ENCODE measurements at places on chromosomes 4 and X.
A peak's percentile ranks its signal among the peaks of the same experiment; 100 is the strongest.

GRCh38 chr4:4655901-4656300 is 114.1 kb upstream of the STX18 start:
- no peak for DNase-seq

- DNase-seq: peak; percentile 12
Observed at GRCh38 chrX:56797574-56798338, 68.7 kb downstream of the NBDY start.

DNA sequence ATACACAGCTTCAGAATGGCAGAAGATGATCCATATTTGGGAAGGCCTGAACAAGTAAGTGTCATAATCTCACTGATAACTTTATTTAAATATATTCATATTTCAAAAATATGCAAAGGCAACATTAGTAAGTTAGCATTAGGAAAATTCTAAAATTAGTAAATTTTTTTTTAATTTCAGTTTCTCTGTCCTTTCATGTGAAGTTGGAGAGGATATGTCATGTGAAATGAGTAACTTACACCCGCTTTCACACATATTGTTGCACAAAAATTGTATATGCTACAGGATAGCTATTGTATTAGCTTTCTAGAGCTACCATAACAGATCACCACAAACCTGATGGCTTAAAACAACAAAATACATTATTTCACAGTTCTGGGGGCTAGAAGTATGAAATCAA is 24.3 kb downstream of the NFKB1 start:
- no peak for DNase-seq

- no peak for DNase-seq
Observed at GRCh38 chr4:61336916-61337315, 136.8 kb downstream of the ADGRL3 start.

DNA sequence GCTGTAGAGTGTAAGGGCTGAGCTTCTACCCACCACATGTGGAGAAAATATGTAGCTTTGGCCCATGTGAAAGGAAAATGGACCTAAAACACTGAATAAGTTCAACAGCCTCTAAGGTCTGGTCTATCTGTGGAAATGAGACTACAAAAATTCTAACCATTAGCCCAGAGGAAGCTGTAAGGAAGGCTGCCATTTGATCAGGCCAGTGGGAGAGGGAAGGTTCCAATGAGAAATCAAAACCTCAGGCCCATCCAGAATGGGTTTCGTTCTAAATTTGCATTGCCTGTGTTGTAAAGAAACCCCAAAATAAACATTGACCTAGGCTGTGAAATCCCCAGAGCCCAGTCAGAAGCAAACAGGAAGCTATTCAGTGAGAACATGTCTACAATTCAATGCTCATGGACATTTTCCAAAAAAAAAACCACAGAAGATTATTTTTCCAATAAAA is 320.4 kb upstream of the SLC7A11 start:
- DNase-seq: no peak

DNA sequence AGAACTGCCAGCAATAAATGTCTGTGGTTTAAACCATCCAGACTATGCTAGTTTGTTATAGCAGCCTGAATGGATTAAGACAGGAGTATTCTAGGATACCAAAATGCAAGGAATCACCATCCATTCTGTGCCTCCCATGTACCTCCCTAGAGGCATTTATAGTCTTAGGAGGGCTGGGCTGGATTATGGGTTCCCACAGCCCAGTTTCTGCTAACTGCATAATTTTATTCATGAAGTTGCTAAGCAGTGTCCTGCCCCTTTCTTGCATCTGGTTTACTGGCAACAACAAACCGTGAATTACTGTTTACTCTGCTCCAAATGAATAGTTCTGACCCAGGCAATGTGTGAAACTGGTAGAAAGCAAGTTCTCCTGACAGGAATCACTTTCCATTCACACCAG is 67.1 kb upstream of the PRKX start:
- no peak for DNase-seq

DNA sequence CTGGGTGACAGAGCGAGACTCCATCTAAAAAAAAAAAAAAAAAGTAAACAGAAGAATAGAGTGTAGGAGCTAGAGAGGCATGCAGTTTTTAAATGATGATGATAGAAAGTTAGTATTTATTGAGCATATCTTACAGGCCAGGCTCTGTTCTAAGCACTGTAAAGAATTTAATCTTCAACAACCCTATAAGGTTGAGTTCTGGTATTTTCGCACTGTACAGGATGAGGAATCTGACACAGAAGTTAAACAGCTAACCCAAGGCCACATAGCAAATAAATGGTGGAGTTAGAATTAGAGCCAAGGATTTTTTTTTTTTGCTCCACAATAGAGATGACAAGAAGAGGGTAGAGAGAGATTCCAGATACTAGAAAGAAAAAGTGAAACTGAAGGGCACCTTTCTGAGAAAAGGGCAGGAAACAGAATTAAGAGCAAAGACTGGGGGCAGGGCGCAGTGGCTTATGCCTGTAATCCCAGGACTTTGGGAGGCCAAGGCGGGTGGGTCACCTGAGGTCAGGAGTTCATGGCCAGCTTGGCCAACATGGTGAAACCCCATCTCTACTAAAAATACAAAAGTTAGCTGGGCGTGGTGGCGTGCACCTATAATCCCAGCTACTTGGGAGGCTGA is 56.1 kb downstream of the KLHL5 start:
- no peak for DNase-seq

DNA sequence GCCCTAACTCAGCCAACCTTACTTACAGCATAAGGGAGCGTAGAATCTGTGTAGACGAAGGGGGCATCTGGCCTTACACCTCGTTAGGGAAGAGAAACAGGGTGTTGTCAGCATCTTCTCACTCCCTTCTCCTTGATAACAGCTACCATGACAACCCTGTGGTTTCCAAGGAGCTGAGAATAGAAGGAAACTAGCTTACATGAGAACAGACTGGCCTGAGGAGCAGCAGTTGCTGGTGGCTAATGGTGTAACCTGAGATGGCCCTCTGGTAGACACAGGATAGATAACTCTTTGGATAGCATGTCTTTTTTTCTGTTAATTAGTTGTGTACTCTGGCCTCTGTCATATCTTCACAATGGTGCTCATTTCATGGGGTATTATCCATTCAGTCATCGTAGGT is 14.6 kb downstream of the PLP1 start:
- DNase-seq: no peak

GRCh38 chr4:6011271-6011671 is 7.0 kb downstream of the C4orf50 start:
- peak; percentile 17 for DNase-seq

- DNase-seq: no peak
Observed at GRCh38 chr4:113692809-113693411, 68.6 kb downstream of the CAMK2D start.

DNA sequence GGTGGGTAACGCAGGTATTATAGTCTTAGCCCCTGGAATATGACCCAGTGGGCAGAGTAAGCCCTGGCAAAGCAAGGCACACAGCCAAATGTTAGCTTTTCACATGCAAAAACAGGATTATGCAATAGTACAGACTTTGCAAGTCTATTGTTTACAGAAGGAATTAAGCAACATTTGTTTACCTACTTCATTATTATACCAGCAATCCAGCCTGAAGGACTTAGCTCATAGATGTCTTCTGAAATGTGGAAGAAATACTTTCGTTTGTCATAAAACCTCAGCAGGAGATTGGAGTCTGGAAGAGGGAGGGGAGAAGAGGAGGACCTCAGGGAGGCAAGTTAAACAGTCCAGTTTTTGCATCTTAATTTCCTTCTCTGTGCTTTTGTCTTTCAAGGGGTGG is 226.7 kb upstream of the CENPE start:
- no peak for DNase-seq

GRCh38 chrX:68942104-68942503 is 113.3 kb downstream of the EFNB1 start:
- no peak for DNase-seq

- no peak for DNase-seq
Observed at GRCh38 chr4:22428441-22428840, 87.4 kb downstream of the ADGRA3 start.
